ENCODE measurements at places on chromosomes 2 and 18. TPM values are rescaled to one million over a fixed set of nuclear protein-coding genes. Genes with fewer than 3 reads are reported as not detected.

Gene CTLA4
- total RNA-seq = not detected

Gene ABCG8
- 0.27 TPM for total RNA-seq

Gene CTAGE1
- total RNA-seq = not detected

Gene TTN
- 4.3 TPM for total RNA-seq

Gene TUBA3E
- total RNA-seq = not detected

Gene RAX
- total RNA-seq = 2.0 TPM

Gene SIGLEC15
- total RNA-seq = 0.18 TPM

Gene GAREM1
- total RNA-seq = 12.9 TPM

Gene HOXD4
- not detected for total RNA-seq

Gene C2orf81
- 1.1 TPM for total RNA-seq

Gene SLC5A7
- 3.1 TPM for total RNA-seq

Gene PROKR1
- 2.7 TPM for total RNA-seq

Gene UGT1A4
- total RNA-seq = not detected

Gene RIT2
- 9.5 TPM for total RNA-seq

Gene CEBPZOS
- total RNA-seq = 23.5 TPM

Gene CPLX4
- 14.8 TPM for total RNA-seq

Gene TRIM43
- total RNA-seq = 1.1 TPM

Gene KCNG2
- total RNA-seq = 2.1 TPM

Gene INHBB
- total RNA-seq = 6.1 TPM

Gene NYAP2
- total RNA-seq = 21.1 TPM

Gene RTP5
- 1.3 TPM for total RNA-seq

Gene RUFY4
- total RNA-seq = not detected

Gene IMPA2
- total RNA-seq = 8.1 TPM

Gene LRATD1
- total RNA-seq = 17.2 TPM

Gene CNDP1
- total RNA-seq = 0.36 TPM

Gene CAPN13
- total RNA-seq = 0.36 TPM

Gene PROC
- total RNA-seq = 0.18 TPM

Gene CTNNA2
- 114 TPM for total RNA-seq

Gene ICOS
- total RNA-seq = not detected

Gene ADGRF3
- total RNA-seq = 0.18 TPM

Gene KIF5C
- 340 TPM for total RNA-seq

Gene TUBB8B
- not detected for total RNA-seq

Gene GKN2
- total RNA-seq = not detected

Gene KANSL3
- total RNA-seq = 45.5 TPM

Gene CTIF
- 52.4 TPM for total RNA-seq

Gene KLHL30
- not detected for total RNA-seq

Gene ARHGAP25
- 0.82 TPM for total RNA-seq

Gene TMSB10
- total RNA-seq = 1,631 TPM

Gene INPP1
- total RNA-seq = 7.7 TPM

Gene LAMA3
- 4.9 TPM for total RNA-seq

Gene NTSR2
- total RNA-seq = 1.7 TPM

Gene GRB14
- 9.0 TPM for total RNA-seq

Gene DUSP2
- total RNA-seq = 4.1 TPM

Gene CDH19
- 0.09 TPM for total RNA-seq

Gene ANKRD30B
- 3.0 TPM for total RNA-seq

Gene PNO1
- 8.4 TPM for total RNA-seq

Gene PSMD1
- 80.6 TPM for total RNA-seq

Gene CLEC4F
- total RNA-seq = not detected

Gene ANKRD30BL
- 33.8 TPM for total RNA-seq

Gene TMEM185B
- total RNA-seq = 16.6 TPM

Data from cerebellum (tissue), 4 donors.